ENCODE measurements at places on chromosomes 1 and 21.

- no peak for DNase-seq
These were observed 49.4 kb upstream of the RGS7 start for GRCh38 chr1:241406421-241406820.

- DNase-seq: no peak
These were observed 27.5 kb upstream of the CD1D start for GRCh38 chr1:158153179-158153578.

DNA sequence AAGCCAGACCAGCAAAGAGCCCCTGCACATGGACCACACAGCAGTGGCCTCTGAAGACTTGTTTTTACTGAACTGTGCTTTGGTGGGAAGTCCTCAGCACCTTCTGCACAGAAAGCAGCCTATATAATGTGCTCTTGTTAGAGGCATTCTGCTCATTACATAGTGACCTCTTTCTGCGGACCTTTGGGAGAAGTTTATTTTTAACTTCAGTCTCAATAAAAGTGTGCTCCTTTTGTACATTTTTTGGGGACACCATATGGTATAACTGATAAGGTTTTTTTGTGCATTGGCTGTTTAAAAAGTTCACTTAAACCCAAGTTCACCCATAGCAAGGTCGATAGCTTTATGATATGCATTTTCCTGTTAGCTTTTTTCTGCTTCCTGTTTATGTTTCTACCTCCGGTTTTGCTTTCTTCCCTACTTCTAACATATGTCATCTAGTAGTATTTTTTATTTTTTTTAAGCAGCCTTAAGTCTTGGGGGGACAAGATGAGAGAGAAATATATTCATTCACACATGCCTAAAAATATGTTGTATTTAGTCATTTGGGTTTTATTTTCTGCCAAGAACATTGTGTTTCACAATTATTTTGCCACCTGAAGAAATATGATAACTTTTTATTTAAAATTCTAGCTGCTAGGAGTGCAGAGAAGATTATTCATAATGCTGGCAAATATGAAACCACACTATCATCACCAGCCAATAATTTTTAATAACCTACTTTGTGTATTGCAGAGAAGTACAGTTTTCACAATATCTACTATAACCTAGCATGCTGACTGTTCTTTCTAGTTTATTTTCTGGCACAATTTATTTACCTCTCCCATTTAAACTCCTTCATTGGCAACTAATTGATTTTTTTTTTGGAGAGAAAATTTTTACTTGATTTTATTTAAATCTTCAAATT is 22.9 kb upstream of the SLC19A2 start:
- DNase-seq: peak; percentile 7

GRCh38 chr1:222275729-222276465 is 272.0 kb downstream of the HHIPL2 start:
- DNase-seq: no peak

DNA sequence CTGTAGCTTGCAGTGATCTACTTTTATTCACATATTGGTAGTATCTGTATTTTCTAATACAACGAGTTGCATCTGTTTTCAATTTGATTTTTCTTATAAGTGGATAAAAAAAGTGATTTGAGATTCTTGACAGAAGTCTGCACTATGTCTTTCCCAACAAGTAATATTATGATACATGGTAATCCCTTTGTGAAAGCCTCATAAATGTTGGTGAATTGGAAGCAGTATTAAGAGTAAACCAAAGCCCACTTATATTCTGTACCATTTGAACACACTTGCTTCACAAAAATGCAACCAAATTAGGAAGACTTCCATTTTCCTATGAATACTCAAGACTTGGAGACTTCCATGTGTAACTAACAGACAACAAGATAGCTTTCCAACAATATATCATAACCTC is 172.0 kb downstream of the HMCN1 start:
- DNase-seq: no peak

- no peak for DNase-seq
These were observed 151.8 kb downstream of the TENT5C start for GRCh38 chr1:117757668-117758067.

GRCh38 chr1:87137342-87137739 is 191.3 kb upstream of the LMO4 start:
- DNase-seq: no peak

GRCh38 chr1:205009670-205010069 is 33.3 kb upstream of the CNTN2 start:
- no peak for DNase-seq

DNA sequence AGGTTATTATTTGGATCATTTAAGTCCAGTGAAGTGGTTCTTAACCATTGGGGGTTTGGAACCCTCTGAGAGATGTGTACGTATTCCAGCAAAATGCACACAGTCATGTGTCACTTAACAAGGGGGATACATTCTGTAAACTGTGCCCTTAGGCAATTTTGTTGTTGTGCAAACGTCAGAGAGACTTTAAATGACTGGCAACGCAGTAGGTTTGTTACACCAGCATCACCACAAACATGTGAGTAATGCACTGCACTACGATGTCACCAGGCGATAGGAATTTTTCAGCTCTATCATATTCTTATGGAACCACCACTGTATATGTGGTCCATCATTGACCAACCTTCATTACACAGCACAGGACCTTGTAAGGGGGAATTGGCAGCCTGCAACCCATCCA is 11.9 kb downstream of the AHCYL1 start:
- DNase-seq: no peak

- DNase-seq: no peak
These were observed 22.4 kb upstream of the BTG2 start for GRCh38 chr1:203282720-203283542.

GRCh38 chr1:200457810-200458209 is 48.0 kb upstream of the ZNF281 start:
- no peak for DNase-seq

DNA sequence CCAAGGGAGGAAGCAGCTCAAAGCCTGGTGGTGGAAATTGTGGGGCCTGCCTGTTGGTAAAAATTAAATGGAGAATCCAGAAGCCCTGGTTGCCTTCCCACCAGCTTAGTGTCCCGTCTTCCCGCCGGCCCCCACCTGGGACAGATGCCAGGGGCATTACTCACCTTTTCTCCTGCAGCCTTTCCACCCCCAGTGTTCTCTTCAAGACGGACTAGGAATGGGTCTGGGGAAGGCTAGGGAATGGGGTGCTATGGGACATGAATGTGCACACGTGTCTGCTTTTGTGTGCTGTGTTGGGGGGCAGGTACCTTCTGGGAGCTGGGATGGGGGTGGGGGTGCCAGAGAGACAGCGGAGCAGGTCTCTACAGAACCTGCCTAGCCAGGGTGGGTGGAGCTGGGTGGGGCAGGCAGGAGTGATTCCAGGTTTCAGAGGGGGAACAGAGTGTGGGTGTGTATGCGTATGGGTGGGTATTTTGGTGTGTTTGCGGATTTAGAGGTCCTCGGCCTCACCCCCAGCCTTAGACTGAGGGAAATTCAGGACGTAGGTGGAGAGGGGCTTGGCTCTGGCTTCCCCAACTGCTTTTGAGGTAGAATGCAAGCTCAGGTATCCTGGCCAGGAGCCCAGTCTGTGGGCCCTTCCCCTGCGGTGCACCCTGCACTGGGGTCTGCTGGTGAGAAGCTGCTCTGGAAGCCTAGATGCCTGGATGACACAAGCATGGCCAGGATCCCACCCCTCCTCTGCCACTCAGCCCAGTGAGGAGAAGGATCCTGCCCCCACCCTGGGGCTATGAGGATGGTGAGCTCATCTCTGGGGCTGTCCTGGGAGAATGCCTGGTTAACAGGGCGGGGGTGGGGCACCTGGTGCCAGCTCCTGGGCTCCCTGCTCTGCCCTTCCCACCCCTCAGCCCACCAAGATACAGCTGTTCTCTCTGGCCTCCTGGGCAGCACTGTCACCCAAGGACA is 7.8 kb downstream of the VANGL2 start:
- no peak for DNase-seq

GRCh38 chr1:164613176-164613575 is 54.2 kb downstream of the PBX1 start:
- DNase-seq: no peak

DNA sequence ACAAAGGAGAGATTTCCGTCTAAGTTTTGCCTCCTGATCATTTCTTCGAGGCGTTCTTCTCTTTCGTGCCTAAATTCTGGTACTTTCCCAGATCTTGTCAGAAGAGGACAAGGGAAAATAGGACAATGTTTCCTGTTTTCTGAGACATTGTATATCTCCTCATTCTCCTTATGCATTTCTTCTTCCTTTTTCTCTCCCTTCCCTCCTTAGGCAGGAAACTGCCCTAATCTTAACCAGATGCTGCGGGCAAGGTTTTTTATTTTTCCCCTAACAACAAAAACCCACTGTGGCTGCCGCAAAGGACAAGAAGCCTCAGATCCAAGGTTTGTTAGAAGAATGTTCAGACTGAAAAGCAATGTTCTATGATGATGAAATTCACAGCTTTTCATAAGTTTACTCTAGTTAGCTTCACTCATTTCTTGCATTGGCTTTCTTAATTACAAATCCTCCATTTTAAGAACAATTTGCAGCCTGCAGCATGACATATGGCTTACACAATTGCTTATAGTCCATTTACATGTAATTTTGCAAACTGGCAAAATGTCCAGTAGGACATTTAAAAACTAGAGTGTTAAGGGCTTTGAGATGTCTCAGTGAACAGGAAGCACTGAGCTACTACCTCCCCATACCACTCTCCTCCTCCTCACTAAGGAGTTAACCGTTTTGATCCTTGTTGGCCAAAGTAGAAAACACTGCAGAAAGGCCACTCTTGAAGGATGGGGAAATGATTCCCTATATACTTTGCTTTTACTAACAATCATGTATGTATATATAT is 624 bp downstream of the CTSK start:
- DNase-seq: no peak

- no peak for DNase-seq
These were observed 22.6 kb downstream of the HLX start for GRCh38 chr1:220901881-220902280.

DNA sequence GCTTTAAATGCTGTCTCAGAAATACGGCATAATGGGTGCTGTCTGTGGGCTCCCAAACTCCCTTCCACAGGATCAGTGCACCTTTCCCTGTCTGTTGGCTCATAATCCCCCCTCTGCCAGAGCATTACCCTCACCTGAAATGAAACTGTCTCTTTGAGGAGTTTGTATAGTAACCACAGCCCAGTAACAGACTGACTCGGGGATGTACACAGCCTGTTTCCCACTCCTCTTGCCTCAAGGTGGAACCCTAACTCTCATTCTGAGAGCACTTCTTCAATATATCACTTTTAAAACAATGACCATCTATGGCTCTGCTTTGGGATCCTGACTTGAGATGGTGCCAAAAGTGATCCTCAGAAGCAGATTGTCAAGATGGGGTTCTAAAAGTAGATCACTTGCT is 332.5 kb downstream of the AMY1C start:
- DNase-seq: no peak

DNA sequence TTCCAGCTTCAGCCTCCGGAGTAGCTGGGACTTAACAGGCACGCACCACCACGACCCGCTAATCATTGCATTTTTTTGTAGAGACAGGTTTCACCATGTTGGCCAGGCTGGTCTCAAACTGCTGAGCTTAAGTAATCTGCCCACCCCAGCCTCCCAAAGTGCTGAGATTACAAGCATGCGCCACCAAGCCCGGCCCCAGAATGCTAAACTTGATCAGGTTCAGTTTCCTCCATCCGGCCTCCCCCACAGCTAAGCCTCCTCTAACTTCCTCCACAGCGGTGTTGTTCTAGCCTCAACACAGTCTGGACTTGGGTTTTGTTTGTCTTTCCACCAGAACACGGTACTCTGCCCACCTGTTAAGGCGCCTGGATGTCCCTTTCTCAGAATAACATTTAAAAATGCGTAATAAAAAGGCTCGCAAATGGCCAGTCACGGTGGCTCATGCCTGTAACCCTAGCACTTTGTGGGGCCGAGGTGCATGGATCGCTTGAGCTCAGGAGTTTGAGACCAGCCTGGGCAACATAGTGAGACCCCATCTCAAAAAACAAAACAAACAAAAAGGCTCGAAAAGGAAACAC is 2.4 kb downstream of the PARP1 start:
- DNase-seq: peak; percentile 31

DNA sequence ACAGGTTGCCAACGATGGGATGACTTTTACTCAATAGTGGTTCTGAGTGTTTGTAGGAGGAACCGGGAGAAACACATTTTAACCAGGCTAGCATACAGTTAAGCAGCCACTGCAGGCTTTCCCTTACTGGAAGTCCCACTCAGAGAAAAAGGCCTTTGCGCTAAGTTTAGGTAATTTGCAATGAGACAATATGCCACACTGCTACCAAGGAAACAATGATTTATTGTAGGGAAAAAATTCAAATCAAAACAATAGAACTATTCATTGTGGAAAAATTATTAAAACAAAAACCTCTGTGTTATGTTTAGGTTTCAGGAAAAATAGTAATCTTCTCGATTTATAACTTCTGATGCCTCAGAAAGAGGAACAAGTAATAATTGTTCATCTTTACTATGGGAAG is 51.4 kb upstream of the CR2 start:
- no peak for DNase-seq

- DNase-seq: no peak
These were observed 23.5 kb upstream of the RPL5 start for GRCh38 chr1:92808381-92808780.

DNA sequence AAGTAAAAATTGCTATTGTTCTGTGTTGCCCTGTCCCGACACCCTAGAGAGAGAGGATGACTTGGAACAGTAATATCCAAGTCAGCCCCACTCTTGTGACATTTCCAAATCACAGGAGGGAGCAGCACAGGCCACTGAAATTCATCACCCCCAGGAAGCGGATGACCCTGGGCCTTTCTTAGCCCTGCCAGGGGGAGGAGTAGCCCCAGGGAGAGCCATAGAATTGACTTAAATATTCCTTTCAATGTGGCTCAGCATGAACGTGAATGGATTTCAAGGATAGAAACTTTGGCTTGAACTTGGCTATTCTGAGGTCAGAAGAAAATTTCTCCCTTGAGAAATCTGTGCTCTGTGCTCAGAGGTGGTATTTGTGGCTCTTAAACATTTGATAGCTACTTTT is 80.6 kb downstream of the CENPF start:
- DNase-seq: no peak

- DNase-seq: peak; percentile 55
These were observed 182.6 kb downstream of the VAV3 start for GRCh38 chr1:107782217-107782845.

DNA sequence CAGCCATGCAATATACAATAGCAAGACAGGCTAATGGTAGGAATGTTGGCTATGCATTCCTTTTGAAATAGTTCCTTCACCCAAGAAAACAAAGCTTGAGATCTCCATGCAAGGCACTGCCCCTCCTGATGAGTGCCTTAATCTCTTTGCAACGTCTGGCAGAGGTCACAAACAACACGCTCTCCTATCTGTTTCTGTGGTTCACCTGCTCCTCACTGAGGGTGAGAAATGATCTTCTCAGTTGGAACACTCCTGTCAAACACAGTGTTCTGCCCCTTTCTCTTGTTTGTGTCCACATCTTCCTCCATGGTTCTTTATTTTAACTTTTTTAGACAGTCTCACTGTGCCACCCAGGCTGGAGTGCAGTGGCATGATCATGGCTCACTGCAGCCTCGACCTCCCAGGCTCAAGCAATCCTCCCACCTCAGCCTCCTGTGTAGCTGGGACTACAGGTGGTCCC is 21.2 kb upstream of the XPR1 start:
- DNase-seq: no peak

DNA sequence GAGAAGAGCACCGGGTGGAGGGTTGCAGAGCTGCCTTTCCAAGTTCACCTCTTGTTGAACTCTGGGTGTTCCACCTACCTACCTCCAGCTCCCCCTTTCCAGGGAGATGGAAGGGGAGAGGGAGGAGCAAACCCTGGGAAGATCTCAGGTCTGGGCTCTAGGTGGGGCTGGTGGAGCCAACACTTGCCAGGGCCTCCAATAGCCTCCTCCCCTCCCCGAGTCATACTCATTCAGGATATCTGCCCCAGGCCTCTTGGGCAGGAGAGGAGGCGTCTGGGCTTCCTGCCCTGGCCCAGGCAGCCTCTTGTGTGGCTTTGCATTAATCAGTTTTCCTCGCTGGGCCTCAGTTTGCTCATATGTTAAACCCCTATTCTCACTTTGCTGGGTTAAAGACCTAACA is 13.4 kb downstream of the RAP1GAP start:
- no peak for DNase-seq

Measured in HL-60 (cell line).